H54 (cell line): ENCODE measurements at places on chromosomes 2 and 18.

DNA sequence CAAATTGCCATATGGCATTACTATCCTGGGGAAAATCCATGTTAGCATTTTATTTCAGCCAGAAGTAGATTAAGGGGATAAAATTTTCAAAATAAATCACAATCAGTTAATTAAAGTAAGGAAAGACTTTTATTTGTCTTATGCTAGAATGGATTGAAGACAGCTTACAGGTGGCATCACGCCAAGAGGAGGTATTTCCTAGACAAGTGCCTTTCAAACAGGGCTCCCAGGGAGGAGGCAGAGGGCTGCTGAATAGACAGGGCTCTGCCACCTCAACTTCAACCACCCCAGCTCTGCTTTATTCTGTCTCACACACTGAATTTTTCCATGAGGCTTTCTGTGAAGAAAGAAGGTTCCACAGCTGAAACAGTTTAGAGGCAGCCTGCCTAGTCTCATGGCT, 12.2 kb downstream of the CCDC68 start:
- no peak for DNase-seq

DNA sequence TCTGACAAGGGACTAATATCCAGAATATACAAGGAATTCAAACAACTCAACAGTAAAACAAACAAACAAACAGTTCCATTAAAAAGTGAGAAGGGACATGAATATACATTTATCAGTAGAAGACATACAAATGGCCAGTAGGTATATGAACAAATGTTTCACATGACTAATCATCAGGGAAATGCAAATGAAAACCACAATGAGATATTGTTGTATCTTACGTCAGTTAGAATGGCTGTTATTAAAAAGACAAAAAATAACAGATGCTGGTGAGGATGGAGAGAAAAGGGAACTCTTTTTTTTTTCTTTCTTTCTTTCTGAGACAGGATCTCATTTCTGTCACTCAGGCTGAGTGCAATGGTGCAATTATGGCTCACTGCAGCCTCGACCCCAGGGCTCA, 175.5 kb downstream of the CAMKMT start:
- DNase-seq: no peak

- DNase-seq: no peak
These were observed 126.4 kb upstream of the TLK1 start for GRCh38 chr2:171287036-171287571.

- no peak for DNase-seq
These were observed 3.9 kb downstream of the BOD1L2 start for GRCh38 chr18:57150828-57151227.

- no peak for DNase-seq
These were observed 52.6 kb downstream of the PTPRM start for GRCh38 chr18:7619676-7620075.

DNA sequence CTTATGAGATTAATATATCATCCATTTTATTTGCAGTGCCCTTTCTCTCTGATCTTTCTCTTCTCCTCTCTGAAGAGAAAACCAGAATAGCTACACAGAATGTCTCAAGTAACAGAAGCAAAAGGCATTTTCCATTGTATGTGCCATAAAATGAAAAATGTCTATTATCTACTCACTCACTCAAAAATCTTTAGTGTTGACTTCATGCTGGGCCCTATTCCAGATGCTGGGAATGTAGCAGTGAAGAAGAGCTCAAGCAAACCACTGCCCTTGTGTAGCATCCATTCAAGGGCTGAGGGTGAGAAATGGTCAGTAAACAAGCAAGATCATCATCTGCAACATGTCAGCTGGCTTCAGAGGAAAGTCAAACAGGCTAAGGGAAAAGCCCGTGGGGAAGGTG, 427.7 kb downstream of the METTL4 start:
- DNase-seq: no peak

DNA sequence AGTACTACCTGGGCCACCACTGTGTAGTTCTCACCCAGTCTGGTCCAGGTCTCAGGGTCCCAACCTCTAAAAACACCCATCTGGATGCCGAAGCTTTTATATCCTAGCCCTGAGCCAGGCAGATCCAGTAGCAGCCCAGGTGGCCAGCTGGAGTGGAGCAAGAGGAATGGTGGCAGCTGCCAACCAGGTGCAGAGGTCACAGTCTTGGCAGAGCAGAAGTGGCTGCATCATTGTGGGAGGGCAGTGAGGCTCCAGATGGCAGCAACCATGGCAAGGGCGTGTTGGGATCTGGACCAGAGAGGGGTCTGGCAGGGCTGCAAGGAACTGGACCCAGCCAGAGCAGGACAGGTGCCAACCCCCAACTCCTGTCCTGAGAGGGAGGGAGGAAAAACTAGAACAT, 72.2 kb upstream of the AGAP1 start:
- DNase-seq: no peak

GRCh38 chr2:67399831-67400489, 2.8 kb downstream of the ETAA1 start:
- DNase-seq: no peak

- DNase-seq: no peak
These were observed 229.4 kb upstream of the MMADHC start for GRCh38 chr2:149816756-149817551.

DNA sequence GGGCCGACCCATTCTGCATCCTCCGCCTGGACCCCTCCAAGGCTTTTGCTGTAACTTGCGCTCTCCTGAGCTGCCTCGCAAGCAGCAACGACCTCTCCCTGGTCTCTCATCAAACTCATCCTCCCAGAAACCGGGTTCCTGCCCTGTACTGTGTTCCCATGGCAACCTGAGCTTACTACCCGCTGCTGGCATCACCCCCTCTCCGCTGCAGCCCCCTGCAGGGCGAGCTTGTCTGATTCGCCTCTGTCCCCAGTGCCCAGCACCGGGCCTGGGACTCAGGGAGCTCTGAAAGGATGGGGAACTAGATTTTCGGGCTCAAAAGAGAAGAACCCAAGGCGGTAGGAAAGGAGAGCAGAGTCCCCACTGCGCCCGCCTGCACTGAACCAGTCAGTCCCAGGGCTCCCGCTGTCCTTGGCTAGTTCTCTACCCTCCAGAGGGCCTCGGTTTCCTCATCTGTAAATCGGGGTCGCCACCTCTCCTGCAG, 463 bp downstream of the HS1BP3 start:
- no peak for DNase-seq

- DNase-seq: no peak
These were observed 88.4 kb upstream of the TPO start for GRCh38 chr2:1324884-1325283.

DNA sequence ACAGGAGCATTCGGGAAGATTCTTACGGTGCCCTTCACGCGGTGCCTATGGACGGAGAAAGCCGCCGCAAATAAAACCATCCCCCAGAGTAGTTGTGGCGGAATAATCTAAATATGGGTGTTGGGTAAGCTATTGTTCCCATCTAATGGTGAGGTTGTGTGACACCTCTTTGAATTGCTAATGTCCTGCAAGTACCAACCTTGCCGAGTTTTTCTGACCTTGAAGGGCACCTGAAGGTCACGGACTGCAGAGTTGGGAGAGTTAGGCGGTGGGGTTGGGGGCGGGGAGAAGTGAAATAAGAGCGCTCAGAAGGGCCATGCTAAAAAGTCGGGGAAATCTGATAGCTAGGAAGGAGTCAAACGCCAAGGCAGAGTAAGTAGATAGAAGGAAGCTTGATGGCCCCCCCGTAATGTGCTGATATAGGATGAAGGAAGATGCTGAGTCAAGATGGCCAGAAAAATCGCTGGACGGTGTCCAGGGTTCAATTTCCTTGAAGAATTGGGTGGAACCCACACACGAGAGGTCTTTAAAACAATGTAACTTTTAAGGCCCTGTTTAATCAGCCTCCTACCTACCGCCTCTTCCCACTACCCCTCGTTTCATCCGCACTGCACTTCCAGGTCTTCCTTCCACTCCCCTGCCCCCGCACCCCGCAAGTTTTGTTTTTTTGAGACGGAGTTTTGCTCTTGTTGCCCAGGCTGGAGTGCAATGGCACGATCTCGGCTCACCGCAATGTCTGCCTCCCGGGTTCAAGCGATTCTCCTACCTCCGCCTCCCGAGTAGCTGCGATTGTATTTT, 600 bp downstream of the KATNAL2 start:
- DNase-seq: no peak

DNA sequence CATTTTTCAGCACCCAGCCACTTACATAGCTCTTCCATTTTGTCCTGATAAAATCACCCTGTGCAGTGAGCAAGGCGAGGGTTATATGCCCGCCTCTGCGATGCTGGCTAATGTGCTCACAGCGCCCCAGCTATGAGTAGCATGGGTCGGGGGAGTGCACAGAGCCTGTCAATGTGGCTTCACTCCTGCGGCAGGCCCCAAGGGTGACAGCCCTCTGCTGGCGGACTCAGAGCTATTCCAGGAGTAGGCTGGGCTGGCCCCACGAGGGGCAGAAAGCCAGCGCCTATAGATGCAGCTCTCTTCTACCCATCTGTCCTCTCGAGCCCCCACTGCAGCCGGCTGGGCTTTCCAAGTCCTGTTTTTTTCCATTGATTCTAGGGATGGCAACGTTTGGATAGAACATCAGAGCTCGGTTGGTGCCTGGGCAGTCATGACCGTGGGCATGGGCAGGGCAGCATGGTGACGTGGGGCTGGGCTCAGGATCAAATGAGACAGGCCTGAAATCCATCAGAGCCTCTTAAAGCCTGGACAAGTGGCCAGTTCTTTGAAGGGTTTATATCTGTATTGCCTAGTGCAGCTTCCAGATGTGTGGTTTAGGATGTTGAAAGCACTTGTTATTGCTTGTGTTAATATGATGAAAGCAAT, 134.7 kb downstream of the MCFD2 start:
- DNase-seq: no peak

DNA sequence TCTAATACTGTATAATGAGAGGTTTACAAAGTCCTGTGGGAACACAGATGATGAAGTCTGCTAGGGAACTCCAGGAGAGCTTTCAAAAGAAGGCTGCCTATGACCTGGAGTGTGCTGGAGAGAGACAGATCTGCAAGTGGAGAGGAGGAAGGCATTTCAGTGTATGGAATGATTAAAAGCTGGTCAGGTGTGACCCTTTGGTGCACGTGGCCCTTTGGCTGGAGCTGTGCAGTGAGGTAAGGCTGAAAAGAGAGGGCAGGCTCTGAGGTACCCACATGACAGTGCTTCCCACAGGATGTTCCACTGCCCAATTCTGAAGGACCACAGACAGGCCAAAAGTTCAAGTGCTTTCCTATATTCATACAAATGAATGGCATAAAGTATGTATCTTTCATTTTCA, 157.1 kb downstream of the DYM start:
- DNase-seq: no peak

GRCh38 chr2:201785135-201785534, 4.4 kb upstream of the ALS2 start:
- no peak for DNase-seq

GRCh38 chr18:77337604-77338003, 88.0 kb downstream of the GALR1 start:
- no peak for DNase-seq

DNA sequence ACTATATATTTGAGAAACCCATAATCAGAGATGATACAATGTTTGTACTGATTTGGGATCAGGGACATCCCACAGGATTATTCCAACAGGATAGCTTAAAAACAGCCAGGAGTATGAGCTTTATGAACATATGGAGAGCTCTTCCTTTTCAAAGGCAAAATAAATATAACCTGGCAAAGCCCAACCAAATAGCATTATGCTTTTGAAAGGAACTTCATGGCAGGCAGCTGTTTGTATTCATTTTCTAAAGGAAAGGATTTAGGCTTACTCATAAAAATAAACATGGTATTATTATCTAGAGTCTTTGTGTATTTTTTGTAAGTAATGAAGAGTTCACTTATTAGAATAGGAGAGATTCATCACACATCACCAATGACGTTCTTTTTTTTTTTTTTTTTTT, 44.4 kb downstream of the CCDC195 start:
- DNase-seq: no peak

GRCh38 chr2:46872902-46873603, 42.6 kb downstream of the MCFD2 start:
- no peak for DNase-seq

DNA sequence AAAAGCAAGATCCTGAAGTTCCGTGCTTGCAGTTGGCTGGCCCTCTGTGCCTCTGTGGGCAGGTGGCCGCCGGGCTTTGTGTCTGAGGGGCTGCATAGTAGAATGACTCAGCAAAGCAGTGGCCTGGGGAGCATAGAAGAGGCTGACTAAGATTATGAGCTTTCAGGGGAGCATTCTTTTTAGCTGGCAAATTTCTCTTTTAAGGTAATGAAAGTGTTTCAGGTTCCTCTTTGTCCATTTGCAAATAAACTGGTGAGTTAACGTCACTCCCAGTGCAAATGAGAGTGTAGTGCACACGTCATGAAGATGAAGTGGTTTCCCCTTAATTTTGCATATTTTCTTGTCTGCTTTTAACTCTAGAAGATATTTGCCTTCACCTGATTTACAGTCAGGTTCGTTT, 98.6 kb downstream of the BCL2L11 start:
- DNase-seq: no peak

GRCh38 chr2:186309901-186310300, 176.2 kb upstream of the ZC3H15 start:
- DNase-seq: no peak

DNA sequence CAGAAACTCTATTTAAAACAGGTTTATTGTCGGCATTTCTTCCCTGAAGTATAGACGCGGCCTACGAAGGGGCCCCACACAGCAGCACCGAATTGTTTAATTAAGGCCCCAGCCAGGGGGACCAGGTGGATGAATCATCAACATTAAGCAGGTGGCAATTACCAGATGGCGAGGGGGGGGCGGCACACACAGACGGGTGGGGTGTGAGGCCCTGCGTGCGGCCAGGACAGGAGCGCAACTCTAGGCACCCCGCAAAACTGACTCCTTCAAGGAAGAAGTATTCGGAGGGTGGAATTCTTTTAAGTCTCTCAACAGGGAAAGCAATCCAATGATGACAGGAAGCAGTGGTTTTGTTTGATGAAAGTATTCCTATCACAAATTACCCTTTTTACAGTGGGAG, 830.4 kb downstream of the GALR1 start:
- DNase-seq: no peak

- no peak for DNase-seq
These were observed 1051.6 kb downstream of the LRP1B start for GRCh38 chr2:141079231-141079630.
